ENCODE measurements at places on chromosomes 5 and 9.

DNA sequence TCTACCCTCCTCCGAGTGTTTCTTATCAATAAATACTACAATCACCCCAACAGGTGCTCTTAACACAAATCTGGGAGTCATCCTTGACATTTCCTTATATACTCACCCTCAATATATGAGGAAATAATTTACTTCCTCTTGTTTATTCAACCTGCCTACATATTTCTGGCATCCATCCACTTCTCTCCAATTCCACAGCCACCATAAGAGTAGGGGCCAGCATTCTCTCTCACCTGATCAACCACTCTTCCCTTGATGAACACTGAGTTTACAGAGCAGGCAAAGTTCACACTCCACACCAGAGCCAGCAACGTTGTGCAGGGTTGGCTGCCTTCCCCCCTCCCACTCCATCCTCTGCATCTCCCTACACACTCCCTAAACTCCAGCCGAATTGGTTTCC lies 904.3 kb upstream of the DMAC1 start:
- DNase-seq: no peak

GRCh38 chr9:121292801-121293241 lies 24.9 kb downstream of the GSN start:
- DNase-seq: no peak

- DNase-seq: no peak
Observed at GRCh38 chr5:125154301-125155110, 408.1 kb upstream of the ZNF608 start.

- DNase-seq: no peak
Observed at GRCh38 chr5:98999631-99000030, 70.8 kb upstream of the CHD1 start.
